ENCODE measurements at places on chromosomes 7 and 10.

GRCh38 chr10:132270721-132271457, 36.9 kb downstream of the STK32C start:
- DNase-seq, result no peak

DNA sequence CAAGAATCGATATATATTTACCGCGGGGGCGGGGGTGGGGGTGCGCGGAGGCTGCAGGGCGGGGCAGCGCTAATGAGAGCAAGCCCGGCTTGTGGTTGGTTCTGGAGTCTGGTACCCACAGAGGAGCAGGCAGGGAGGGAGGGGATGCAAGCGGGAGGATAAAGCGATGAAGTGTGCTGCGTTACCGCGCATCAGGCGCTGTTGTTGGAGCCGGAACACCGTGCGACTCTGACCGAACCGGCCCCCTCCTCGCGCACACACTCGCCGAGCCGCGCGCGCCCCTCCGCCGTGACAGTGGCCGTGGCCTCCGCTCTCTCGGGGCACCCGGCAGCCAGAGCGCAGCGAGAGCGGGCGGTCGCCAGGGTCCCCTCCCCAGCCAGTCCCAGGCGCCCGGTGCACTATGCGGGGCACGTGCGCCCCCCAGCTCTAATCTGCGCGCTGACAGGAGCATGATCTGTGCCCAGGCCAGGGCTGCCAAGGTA, at the start of gene HECW1:
HECW1 (plus strand) TSS at position 189 of the 482 bp plus-strand sequence. CDS start 131,259 bp downstream, outside the sequence.
- DNase-seq, result no peak

DNA sequence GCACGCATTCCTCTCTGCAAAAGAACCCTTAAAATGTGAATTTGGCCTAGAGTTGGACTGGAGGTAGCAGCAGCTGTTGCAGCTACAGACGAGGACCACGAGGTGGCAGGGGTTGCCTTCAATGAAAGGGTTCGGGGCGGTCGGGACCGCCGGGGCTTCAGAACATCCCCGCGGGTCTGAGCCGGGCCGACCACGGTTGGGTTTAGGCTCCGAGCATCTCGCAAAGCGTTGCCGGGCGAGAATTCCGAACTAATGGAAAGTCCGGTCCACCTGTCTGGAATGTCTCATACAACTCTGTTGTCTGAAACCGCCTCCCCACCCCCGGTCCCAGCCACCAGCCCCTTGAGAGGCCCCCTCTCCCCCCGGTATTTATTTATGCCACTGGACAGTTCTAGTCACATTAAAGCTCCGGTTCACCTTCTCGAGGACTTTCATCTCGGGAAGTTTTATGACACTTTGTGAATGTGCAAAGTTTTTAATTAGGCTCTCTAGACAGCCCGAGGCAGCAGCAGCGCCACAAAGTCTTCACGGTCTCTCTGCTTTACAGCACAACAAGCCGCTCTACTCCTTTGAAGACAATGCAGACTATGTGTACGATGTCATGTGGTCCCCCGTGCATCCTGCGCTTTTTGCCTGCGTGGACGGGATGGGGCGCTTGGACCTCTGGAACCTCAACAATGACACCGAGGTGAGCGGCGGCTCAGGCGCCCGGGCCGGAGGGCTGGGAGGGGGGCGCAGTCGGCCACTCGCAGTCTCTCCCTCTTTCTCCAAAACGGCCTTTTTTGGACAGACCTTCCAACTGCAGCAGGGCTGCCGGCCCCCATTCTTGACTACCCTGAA, 246.2 kb downstream of the SLC25A13 start:
- no peak for DNase-seq

DNA sequence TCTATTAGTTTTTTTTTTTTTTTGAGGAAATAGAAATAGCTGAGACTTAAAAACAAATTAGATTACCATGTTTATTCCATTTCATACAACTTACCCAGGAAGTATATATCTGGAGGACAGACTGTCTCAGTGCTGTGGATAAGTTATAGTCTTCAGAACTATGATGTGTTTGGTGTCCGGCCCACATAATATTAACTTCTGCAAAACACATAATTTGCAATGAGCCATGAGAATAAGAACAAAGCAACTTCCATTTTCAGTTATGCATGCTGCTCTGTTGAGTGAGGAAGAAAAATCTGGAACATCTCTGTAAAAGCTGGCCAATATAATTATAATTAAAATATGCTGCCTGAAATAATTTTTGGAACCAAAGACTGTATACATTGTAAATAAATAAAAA, 130.9 kb downstream of the AGMO start:
- DNase-seq, result no peak

DNA sequence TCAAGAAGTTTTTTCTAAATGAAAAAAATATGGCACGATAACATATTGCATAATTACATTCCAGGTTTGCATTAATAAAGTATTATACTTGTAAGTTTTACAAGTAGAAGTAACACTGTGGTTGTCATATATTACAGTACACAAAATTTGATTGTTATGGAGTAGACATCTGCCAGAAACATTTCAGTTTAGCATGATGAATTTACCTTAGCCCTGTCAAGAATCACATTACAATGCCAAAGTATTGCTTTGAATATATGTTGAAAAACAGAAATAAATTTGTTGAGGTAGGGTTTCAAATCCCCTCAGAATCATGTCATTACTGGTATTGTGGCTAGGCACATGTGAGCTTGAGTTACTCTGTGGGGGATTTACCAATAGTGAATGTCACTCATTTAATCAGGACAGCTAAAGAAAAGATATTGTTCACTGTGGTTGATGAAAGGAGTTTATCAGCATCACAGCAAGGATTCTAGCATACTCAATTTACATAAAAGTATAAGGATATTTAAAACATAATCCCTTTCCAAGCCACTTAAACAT, 112.1 kb downstream of the MDFIC start:
- no peak for DNase-seq

DNA sequence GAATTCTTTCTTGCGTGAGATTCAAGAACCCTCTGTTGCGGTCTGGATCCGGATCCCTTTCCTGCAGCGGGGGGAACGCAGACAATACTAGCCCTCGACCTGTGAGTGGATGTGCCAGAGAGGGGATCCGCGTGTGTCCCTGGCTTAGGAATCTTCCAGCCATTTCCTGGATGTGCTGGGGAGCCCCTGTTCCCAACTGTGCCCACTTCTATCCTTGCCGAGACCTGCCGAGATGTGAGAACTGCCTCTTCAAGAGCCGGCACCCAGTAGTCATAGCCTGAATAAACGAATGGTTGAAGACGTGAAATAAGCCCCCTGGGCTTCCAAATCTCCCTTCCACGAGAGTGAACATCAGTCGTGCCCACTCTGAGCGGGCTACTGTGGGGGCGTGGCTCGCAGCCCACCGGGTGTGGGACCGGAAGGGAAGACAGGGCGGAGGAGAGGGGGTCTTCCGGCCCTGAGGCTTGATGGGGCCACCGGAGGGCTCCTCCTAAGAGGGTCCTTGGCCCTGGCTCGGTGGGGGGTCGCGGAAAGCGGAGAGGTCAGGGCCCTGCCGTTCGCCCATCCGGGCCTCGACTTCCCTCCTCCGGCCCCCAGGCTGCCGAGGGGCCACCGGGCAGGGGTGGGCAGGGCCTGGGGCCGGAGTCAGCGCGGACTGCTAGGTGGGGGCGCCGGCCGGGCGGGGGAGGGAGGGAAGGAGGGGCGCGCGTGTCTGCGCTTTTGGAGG, 1.3 kb upstream of the CCDC136 start:
- DNase-seq, result no peak

DNA sequence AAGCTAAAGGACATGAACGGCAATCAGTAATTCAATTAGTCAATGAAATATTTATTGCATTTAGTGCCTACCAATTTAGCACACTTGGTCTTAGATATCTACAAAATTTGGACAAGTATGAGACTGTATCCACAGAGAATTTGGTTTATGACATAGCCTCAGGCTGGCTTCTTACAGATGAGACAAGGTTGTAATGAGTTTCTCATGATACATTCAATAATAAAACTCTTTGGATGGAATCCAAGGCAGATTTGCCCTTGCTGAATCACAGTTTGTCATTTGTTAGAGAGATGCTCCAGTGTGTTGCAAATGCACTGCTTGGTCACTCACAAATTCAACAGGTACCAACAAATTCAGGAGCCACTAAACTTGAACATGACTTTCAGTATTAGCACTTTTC, 162.5 kb downstream of the GPR37 start:
- DNase-seq, result no peak

DNA sequence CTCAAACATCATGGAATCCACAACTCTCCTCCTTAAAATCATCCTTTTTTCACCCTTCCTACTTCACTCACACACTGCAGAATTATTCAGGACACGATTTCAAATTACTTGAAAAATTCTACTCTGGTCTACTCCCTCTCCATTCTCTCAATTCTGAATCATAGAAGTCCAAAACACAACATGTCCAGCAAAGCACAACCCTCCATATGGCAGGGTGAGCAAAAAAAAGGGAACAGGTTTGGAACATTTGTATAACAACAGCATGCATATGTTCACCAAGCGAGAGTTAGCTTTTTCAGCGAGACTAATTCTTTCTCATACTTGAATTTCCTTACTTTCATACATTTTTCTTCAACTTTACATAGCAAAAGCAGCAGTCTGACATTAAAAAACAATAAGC, 73.4 kb downstream of the ABI1 start:
- no peak for DNase-seq

GRCh38 chr7:127786184-127786583, 134.2 kb downstream of the SND1 start:
- DNase-seq, result no peak

- DNase-seq, result peak; percentile 39
Measured at GRCh38 chr7:40717242-40717641, 582.4 kb downstream of the SUGCT start.

GRCh38 chr10:89342206-89342958, 14.6 kb downstream of the IFIT3 start:
- peak; percentile 43 for DNase-seq

DNA sequence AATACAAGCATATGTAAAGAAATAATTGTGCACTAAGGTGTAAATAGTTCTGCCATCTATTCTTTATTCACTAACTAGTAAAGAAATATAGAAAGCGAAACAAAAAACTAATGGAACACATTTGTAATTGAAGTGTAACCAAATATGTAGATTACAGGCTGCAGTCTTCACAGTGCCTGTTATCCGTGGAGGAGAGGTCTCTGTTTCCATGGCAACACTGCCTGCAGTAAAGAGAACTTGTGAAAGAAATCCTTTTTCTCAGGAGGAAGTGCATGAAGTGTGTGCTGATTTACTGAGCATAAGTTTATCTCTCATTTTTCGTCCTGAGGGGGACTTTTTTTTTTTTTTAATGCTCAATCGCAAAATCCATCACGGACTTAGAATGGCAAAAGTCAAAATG, 102.5 kb downstream of the APBB1IP start:
- DNase-seq, result no peak
